ENCODE measurements at places on chromosomes 2 and 18. TPM values are rescaled to one million over a fixed set of nuclear protein-coding genes. Genes with fewer than 3 reads are reported as not detected.

Gene KIF1A
- total RNA-seq = not detected

Gene TMEM37
- total RNA-seq = 0.17 TPM

Gene ERBB4
- total RNA-seq = not detected

Gene GNLY
- total RNA-seq = not detected

Gene GALNT3
- total RNA-seq = 20.2 TPM

Gene KCNIP3
- 15.6 TPM for total RNA-seq

Gene IL1F10
- not detected for total RNA-seq

Gene GKN1
- total RNA-seq = not detected

Gene RNF149
- total RNA-seq = 34.8 TPM

Gene ACKR3
- total RNA-seq = 0.29 TPM

Gene DRC1
- total RNA-seq = not detected

Gene CSRNP3
- total RNA-seq = 0.33 TPM

Gene VIL1
- not detected for total RNA-seq

Gene EDAR
- total RNA-seq = 0.37 TPM

Gene NFATC1
- 2.0 TPM for total RNA-seq

Gene LRP2
- total RNA-seq = 0.02 TPM

Gene CENPO
- total RNA-seq = 14.9 TPM

Gene ESCO1
- 19.2 TPM for total RNA-seq

Gene STPG4
- total RNA-seq = 0.83 TPM

Gene RAB6C
- not detected for total RNA-seq

Gene BUB1
- total RNA-seq = 25.5 TPM

Gene HMSD
- not detected for total RNA-seq

Gene PARD3B
- 11.6 TPM for total RNA-seq

Gene COX5B
- total RNA-seq = 284 TPM

Gene ACADL
- total RNA-seq = not detected

Gene PECR
- total RNA-seq = 8.3 TPM

Gene TTN
- 0.05 TPM for total RNA-seq

Gene MC5R
- not detected for total RNA-seq

Gene C2orf92
- total RNA-seq = 5.3 TPM

Gene HS6ST1
- total RNA-seq = 11.4 TPM

Gene CCDC68
- total RNA-seq = 3.3 TPM

Gene GAL3ST2
- 0.37 TPM for total RNA-seq

Gene WNT6
- not detected for total RNA-seq

Gene NOTO
- total RNA-seq = not detected

Gene CHCHD5
- 56.1 TPM for total RNA-seq

Gene REEP1
- total RNA-seq = not detected

Gene DIPK1C
- not detected for total RNA-seq

Gene RFX8
- total RNA-seq = not detected

Gene CYP27A1
- total RNA-seq = not detected

Gene AGAP1
- total RNA-seq = 42.4 TPM

Gene SKOR2
- total RNA-seq = not detected

Gene MTHFD2
- 387 TPM for total RNA-seq

Gene PRKAG3
- not detected for total RNA-seq

Gene HNMT
- 0.28 TPM for total RNA-seq

Gene IL36G
- not detected for total RNA-seq

Gene VIT
- not detected for total RNA-seq

Gene RAX
- total RNA-seq = not detected

Gene CERKL
- total RNA-seq = 0.23 TPM

Gene TMEM198
- 6.3 TPM for total RNA-seq

Gene PCARE
- not detected for total RNA-seq

Gene WNT10A
- total RNA-seq = not detected

Gene CCL20
- total RNA-seq = 18.0 TPM

Gene UCN
- 9.5 TPM for total RNA-seq
